CD4-positive, alpha-beta T cell treated with Interleukin-21 for 1 hour (primary cell): ENCODE measurements at places on chromosomes 1 and 21.

GRCh38 chr21:43281661-43282357 lies 113.0 kb downstream of the CRYAA start:
- DNase-seq = no peak

DNA sequence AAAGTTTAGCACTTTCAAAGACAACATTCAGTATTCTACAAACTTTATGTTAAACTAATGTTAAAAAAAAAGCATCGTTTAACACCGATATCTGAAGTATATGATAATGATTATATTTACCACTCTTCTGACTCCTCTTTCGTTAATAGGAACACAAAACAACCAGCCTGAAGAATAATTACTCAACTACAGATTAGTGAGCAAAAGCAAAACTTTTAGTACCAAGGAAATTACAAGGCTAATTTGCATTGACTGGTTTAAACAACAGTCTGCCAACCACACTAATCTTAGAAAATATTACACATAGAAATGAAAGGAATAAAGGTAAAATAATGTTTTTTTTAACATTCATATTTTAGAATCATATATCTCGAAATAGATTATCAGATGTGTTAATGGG lies 500.7 kb downstream of the LMO4 start:
- DNase-seq = no peak

- DNase-seq = no peak
Measured at GRCh38 chr21:46397211-46397905, 61.3 kb upstream of the DIP2A start.

- no peak for DNase-seq
Measured at GRCh38 chr1:60959701-60960100, 122.7 kb upstream of the NFIA start.

DNA sequence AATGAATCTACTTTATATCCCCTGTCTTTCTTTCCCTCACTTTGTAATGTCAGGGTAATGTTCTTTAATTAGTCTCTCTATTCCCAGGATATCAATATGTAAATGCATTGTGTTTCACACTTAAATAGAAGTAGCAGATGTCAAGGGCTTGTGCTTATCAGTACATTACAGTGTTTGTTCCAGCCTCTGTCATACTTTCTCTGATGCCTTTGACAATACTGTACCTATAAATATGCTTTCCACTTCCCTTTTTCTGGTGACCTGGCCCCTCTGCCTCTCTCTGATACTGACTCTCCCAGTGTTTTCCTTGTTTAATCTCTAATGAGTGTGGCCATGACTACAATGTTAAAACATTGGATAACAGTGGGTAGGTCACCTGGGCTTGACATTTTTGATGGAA lies 862.0 kb upstream of the NEGR1 start:
- no peak for DNase-seq

DNA sequence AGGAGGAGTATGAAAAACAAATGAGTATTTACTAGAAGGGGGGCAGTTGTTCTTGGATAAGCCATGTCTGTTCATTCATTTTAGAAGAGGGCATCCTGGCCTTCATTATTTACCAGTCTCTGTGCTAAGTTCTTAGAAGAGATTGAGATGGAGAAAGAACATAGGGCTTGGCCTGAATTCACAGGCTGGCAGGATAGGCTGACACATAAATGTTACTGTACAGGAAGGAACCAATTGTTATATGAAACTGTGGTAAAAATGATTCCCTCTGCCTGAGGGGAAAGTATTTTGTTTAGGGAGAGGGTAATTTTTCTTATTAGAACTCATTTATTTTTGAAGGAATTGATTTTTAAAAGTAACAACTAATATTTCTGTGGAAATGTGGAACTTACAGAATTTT lies 99.5 kb downstream of the MAN1A2 start:
- DNase-seq = no peak

DNA sequence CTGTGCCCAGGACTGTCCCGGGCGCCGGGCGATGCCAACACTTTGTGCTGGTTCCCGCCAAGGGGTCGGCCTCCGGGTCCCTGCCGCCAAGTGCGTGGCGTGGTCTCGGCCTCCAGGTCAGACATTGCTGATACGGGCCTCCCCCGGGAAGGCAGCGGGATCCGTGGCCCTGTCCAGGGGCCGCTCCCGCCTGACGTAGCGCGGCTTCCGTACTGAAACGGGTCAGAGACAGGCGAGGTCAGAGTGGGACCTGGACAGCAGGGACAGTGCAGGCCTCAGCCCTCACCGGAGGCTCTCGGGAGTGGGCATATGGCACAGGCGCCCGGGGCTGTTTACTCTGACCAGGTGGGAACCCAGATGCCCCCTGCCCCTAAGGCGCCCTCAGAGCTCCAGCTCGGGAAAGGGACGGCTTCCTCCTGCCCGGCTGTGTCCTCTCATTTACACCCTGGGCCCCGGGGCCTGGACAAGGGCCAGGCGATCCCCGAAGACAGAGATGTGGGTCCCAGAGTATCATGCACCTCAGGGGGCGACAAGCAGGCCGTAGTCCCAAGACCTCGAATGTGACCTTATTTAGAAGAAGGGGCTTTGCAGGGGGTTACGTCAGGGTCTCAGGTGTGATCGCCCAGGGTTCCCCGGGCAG lies 8.8 kb upstream of the RNF223 start:
- no peak for DNase-seq

DNA sequence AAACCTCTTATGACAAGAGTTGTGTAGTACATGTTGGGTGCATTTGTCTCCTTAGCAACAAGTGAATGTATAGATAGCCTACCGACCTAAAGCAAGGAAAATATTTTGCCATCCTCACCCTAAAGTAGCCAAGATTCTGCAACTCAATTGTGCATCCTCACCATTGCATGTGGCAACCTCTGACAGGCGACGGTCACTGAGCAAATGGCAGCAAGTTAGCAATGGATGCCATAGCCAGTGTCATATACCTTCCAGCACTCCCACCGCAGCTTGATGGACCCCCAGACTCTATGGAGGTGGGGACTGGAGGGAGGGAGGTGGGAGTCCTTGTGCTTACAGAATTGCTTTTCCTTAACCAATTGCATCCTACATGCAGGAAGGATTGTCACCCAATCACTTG lies 17.0 kb downstream of the PROX1 start:
- no peak for DNase-seq

DNA sequence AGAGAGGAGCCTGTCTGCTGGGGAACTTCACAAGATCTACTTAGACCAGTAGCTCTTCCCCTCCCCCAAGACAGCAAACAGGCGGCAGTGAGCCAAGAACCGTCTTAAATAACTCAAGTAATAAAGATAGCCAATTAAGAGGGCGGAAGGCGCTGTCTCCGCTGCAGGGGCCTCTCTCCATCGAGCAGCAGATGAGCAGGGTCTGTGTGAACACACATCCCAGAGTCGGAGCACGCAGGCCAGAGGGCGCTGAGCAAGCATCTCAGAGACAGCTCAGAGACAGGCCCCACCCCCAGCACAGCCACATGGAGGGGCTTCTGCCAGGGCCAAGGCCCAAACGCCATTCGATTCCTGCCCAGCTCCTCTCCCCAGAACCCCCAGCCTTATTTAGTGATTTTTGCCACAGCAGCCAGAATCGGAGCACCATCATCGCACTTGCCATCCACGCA lies 11.1 kb downstream of the IFFO2 start:
- DNase-seq = no peak

DNA sequence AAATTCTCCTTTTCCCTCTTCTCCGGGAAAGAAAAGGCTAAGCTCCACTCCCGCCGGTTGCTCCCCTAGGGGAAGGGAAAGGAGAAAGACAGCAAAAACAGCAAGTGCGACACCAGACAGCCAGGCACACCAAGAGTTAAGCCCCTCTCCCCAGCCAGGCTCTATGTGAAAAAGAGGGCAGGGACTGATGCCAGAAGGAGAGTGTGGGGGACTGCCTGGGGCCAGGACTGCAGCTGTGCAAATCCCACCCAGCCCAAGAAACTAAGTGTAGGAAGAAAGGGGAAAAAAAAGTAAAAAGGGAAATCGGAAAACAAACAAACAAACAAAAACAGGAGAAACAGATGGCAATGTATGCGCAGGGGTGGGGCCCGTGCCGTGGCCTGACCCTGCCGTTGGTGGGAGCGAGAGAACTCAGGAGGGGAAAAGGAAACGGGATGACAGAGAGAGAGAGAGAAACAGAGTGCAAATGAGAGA lies 27.7 kb upstream of the FMO1 start:
- no peak for DNase-seq
